Left ventricle myocardium inferior (tissue), 1 donor: ENCODE measurements at places on chromosomes 6 and 20. TPM values are rescaled to one million over a fixed set of nuclear protein-coding genes. Genes with fewer than 3 reads are reported as not detected.

- H3K4me3 ChIP-seq = no peak overlapping the region
- DNase-seq = no peak
- no peaks in the 10 kb centered on the region for H3K36me3 ChIP-seq
- peak overlapping the region; percentile 76 for H3K27ac ChIP-seq
- no peaks in the 10 kb centered on the region for H3K27me3 ChIP-seq
These were observed 81.9 kb upstream of the CCN6 start for GRCh38 chr6:111971866-111972532.

- no peak for DNase-seq
- H3K36me3 ChIP-seq = no peaks in the 10 kb centered on the region
- no peaks in the 10 kb centered on the region for H3K27me3 ChIP-seq
- H3K4me1 ChIP-seq = peaks cover 26% of the 10 kb centered on the region
- H3K27ac ChIP-seq = no peak overlapping the region
These were observed 196.5 kb downstream of the BACH2 start for GRCh38 chr6:90100059-90100665.

The HNF4A gene
- not detected for total RNA-seq

DNA sequence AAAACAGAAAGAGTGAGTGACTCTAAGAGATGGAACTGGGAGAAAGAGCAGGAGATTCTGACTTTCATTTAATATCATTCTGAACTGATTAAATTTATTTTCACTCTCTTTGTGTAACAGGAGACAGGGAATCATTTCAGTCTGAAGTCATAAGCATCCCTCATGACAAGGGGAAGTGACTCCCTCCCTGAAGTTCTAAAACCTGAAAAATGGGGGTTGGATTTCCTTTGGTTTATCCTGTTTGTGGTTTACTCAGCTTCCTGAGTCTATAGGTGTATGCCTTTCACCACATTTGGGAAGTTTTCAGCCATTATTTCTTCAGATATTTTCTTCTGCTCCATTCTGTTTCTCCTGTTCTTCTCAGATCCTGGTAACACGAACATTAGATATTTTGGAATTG lies 3.4 kb upstream of the FKBP1A start:
- no peak overlapping the region for H3K4me3 ChIP-seq
- peak overlapping the region; percentile 21 for H3K27ac ChIP-seq
- H3K4me1 ChIP-seq = peaks cover 41% of the 10 kb centered on the region
- DNase-seq = no peak
- H3K27me3 ChIP-seq = peaks cover 50% of the 10 kb centered on the region

- no peak for DNase-seq
- no peak overlapping the region for H3K27ac ChIP-seq
- peaks cover 26% of the 10 kb centered on the region for H3K27me3 ChIP-seq
- peaks cover 21% of the 10 kb centered on the region for H3K36me3 ChIP-seq
These were observed 21.1 kb downstream of the SLCO4A1 start for GRCh38 chr20:62663145-62664018.
